ENCODE measurements at places on chromosomes 13 and 19.

GRCh38 chr19:54231077-54231931 lies 8.5 kb upstream of the LILRB3 start:
- no peak for DNase-seq

GRCh38 chr19:46063201-46063600 lies 22.4 kb upstream of the IGFL4 start:
- DNase-seq = no peak

DNA sequence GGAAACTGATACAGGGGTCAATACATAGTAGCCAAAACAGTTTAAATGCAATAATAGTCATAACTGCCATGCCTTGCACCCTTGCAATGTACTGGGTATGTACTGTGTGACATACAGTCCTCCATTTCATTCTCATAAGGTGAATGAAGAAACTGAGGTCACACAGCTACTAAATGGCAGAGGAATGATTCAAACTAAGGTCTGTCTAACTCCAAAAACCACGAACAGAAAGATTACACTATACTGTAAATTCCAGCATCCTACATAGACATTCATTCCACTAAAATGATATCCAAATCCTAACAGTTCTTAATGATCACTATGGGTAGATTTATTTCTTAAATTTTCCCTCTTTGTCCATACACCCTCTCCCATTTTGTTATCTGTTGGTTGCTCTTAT lies 238.1 kb upstream of the SERP2 start:
- DNase-seq = no peak

DNA sequence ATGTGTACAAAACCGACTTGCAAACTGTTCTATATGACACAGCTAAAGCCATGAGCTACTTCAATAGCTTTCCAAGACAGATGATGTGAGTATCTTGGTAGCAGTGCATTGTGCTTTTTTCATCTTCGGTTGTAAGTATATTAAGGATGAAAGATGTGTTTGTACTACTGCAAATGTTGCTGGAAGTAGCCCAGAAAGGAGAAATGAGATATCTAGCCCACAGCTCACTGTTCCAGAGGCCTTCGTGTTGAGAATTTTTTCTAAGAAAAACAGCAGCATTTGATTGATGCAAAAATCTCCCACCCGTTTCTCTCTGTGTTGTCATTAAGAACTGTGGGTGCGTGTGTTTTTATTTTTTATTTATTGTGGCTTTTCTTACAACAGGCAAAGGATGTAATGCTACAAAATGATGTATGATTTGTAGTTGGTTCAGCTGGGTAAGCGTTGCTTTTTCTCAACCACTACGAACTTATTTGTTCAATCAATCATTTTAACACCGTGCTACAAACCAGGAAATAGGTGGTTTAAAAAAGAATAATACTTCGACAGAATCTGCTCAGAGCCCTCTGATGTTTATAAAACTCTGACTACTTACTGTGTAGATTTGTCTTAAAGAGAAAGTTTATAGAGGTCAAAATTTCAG lies 41.6 kb upstream of the RFC3 start:
- no peak for DNase-seq

GRCh38 chr13:27097691-27098090 lies 73.9 kb downstream of the USP12 start:
- DNase-seq = no peak

- DNase-seq = no peak
Measured at GRCh38 chr19:18440415-18440877, 2.5 kb upstream of the ISYNA1 start.

DNA sequence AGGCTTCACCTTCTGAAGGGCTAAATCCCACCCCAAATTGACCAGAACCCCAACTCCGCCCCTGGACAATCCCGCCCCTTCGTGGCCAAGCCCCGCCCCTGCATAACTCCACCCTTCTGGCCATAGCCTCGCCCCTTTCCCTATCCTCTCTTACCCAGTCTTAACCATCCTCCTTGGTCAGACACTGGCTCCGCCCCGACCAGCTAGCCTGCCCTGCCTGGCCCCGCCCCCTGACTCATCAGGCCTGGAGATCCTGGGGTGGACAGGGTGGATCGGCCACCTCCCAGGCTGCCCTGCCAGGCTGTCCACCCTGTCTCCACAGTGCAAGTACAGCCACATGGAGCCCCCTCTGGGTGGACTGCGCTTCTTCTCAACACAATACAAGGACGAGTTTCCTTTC lies 8.0 kb upstream of the ZNF358 start:
- peak; percentile 55 for DNase-seq

DNA sequence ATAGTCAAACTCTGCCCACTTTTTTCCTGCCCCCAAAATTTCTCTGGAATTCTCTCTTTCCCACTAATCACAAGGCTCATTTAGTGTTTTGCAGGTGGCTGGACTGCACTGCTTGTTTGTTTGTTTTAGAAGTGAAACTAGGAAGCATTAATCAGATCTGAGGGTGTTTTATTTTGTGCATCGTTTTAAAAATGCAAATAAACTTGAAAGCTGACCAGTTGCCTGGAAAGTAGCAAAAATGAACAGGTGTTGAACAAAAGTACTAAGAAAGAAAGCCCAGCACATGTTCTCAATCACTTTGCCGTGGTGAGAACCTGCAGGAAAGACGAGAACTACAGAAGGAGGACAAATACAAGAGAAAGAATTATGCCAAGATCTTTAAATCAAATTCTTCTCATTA lies 365.5 kb downstream of the PCDH9 start:
- no peak for DNase-seq

- DNase-seq = no peak
Measured at GRCh38 chr13:47112205-47112902, 215.5 kb upstream of the HTR2A start.

- peak; percentile 93 for DNase-seq
Measured at GRCh38 chr19:43983912-43984686, at the start of gene ZNF155. Gene ZNF155 (plus strand): TSS chr19:43984188. CDS start chr19:43988544, 4,356 bp downstream.

DNA sequence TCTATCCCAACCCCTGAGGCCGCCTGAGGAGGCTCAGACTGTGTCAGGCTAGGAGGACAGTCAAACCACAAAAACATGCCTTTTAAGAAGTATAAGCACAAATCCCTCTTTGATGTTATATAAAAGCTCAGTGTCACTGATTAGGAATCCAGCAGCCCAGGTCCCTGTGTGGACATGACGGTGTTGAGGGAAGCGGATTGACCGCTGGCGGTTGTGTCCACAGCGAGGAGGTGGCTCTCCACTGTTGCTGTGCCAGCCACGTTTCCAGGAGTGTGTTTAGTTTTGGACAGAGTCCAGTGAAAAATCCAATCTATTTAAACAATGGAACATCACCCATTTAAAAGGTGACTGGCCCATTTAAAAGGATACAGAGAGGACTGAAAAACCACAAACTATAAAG lies 7.5 kb upstream of the GJA3 start:
- no peak for DNase-seq

GRCh38 chr19:41545547-41545946 lies 30.4 kb upstream of the CEACAM21 start:
- no peak for DNase-seq

DNA sequence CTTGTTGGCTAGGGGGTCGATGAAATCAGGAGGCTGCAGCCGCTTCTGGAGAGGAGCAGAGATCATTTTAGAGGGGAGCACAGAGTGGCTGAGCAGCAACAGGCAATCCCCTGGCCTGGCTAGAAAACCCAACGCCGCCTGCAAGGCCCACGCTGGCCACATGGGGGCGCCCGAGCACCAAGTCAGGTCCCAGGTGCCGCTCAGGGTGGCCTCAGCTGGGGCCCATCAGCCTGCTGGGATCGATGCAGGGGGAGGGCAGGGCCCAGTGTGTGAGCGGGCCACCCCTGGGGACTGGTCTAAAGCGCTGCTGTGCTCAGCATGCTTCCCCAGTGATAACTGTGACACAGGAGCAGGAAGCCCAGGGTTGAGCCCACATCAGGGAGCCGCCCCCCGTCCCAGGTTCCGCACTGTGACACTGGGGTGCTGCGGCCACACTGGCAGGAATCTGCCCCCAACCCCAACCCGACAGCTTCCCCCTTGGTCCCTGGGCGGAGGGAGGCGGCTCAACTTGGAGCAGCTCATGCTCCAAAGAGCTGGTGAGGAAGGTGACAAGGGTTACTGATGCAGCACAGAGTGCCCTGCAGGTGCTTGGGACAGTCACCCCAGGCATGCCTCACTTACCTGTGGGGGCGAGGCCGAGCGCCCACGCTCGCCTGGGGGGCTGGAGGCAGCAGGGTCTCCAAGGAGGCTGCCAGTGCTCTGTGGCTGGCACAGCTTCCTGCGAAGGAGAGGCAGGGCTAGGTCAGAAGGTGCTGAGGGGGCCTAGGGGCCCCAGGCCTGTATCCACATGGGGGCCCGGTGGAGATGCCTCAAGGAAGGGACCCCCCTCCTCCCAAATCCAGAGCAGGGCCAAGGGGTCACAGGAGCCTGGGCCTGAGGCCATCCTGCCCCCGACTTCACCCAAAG lies 13.3 kb upstream of the ISYNA1 start:
- DNase-seq = no peak

- DNase-seq = no peak
Measured at GRCh38 chr13:102333320-102334198, 68.3 kb downstream of the FGF14 start.

- DNase-seq = no peak
Measured at GRCh38 chr13:34246511-34246910, 428.6 kb downstream of the RFC3 start.

- DNase-seq = no peak
Measured at GRCh38 chr19:16942583-16942982, 53.8 kb downstream of the F2RL3 start.

GRCh38 chr13:45596800-45597475 lies 18.6 kb downstream of the ERICH6B start:
- no peak for DNase-seq

GRCh38 chr13:42947925-42948324 lies 44.1 kb downstream of the EPSTI1 start:
- no peak for DNase-seq

Measured in non-pigmented ciliary epithelial cell (primary cell).